ENCODE measurements at places on chromosomes 11 and 22.

DNA sequence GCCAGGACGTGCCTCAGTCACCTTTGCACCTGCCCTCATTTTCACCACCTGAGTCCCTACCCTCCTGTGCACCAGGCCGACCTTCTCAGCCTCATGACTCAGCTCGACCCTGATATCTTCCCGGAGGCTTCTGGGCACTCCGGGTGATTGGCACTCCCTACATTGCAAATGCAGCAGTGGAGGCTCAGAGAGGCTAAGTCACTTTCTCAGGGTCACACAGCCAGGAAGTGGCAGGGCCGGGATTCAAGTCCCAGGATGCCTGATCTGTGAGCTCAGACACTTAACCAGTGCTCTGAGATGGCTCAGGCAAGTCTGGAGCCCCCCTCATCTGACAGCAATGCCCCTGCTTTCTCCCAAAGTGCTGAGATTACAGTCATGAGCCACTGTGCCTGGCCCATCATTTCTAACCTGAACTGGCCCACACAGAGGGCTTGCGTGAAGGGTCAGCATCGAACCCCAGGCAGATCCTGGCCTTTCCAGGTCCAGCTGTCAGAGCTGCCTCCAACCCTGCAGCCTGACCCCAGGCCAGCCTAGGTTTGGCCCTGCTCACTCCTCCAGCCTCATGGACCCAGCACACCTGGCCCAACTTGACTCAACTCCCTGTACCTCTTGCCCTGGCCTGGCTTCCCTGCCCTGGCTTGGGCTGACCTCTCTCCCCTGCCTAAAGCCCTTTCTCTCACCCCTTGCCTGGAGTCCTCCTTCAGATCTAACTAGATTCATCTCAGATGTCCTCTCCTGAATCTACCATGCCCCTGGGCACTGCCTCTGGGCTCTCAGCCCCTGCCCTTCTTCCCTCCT, 40.7 kb upstream of the RTL6 start:
- DNase-seq: no peak

- no peak for DNase-seq
These were observed 15.8 kb downstream of the CYB5R2 start for GRCh38 chr11:7657306-7658025.

GRCh38 chr11:60764879-60765278, 8.2 kb downstream of the MS4A15 start:
- no peak for DNase-seq

DNA sequence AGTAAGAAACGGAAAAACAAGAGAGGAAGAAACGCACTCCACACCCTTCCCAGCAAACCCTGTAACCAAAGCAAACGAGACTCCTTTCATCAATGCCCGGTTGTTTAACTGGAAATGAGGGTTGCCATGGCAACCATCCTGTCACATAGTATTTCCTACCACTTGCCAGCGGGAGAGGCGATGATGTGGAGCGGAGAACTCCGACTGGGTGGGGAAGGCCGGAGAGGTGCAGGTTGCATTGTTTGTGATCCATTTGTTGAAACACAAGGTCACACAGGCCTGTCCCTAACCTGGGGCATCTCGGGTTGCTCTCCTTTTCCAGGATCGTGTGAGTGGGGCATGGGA, 609.9 kb downstream of the BUD13 start:
- peak; percentile 90 for DNase-seq

GRCh38 chr11:15884777-15885540, 471.4 kb downstream of the SOX6 start:
- no peak for DNase-seq

DNA sequence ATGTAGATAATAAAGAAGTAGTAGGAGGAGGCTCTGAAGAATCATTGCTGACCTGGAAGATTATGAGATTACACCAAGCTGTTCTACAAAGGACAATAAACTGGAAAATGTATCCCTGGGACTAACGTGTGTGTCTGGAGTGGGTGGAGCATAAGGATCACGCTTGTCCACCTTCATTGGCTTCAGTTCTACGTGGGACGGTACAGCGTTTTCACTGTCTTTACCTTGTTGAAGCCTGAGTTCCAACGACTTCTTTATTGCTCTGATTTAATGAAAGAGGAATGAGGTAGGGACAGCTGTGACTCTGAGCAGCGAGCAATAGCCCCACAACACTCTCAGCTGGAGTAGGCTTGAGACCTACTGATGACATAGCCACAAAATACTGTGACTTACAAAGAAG, 87.0 kb downstream of the ARHGAP42 start:
- no peak for DNase-seq

DNA sequence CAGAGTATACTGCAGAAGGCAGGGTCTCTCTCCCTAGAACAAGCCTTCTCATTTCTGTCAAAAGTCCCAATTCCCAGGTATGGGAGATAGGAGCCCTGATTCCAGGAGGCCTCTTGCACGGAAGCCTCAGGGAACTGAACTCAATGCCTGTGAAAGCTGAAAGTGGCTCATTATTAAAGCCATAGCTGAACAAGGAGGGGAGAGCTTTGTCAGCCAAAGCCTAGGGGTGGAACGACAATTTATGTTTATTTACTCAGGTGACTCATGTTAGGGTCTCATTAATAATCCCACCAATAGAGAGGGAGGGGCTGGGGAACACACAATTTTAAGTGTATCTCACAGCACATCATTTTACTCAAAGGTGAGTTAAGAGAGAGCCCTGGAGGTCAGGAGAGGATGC, 44.9 kb downstream of the DSCAML1 start:
- peak; percentile 38 for DNase-seq

- DNase-seq: no peak
These were observed 42.9 kb downstream of the YWHAH start for GRCh38 chr22:31987218-31987617.

- peak; percentile 66 for DNase-seq
These were observed 5.8 kb downstream of the PIWIL3 start for GRCh38 chr22:24768537-24769374.

DNA sequence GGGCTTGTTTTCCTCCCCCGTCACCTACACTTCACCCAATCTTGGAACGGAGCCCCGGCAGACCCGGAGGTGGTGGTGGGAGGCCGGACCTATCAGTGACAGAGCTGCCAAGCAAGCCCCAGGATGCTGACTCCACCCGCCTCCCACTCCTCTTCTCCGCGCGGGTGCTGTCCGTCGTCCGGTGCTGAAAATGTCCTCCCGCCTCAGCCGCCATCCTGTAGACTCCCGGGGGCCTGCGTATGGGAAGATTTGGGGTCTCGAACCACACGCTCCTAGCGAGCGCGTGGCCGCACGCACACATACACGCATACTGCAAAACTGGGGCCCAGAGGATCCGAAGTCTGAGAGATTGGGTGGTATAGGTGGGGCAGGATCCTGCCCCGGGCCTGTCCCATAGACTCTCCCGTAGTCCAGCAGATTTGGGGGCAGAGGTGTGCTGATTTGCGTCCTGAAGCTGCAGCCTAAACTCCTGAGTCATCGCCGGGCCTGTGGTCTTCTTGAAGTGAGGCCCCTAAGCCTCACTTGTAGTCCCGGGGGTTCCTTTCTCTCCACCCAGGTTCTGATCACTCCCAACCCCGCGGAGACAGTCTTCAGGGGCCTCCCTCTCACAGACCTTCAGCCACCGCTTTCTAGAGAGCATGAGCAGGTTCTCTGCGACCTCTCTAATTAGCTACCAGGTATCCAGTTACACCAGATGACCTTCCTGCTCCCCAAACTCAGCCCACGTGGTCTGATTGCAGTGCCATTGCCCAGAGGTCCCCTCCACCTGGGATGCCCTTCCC, 796 bp upstream of the YIF1A start:
- DNase-seq: no peak

DNA sequence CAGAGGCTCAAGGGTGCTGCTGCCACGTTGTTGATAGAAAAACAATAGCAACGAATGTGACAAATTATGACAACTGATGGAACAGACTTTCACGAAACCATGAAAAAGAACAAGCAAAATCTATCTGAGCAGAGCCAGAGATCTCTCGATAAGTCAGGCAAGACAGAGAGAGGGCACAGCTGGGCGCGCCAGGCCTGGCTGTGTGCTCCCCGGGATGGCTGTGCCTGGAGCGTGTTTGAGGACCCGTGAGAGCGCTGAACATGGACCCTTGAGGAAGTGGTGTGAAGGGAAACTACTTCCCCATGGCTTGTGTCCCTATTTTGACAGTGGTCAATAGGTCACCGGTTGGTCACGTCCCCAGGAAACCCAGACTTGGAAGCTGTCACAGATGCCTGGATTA, 83.1 kb upstream of the FGF3 start:
- no peak for DNase-seq

Data from NCI-H1092 treated with DMSO at 0.1 percent for 48 hours (cell line).